Nephron progenitor cell (in vitro differentiated cells): ENCODE measurements at places on chromosomes 11 and 22.

- no peak for DNase-seq
These were observed 4.9 kb upstream of the SLC16A8 start for GRCh38 chr22:38088629-38089473.

- peak; percentile 11 for DNase-seq
These were observed 265.5 kb upstream of the ISX start for GRCh38 chr22:34800260-34800980.

DNA sequence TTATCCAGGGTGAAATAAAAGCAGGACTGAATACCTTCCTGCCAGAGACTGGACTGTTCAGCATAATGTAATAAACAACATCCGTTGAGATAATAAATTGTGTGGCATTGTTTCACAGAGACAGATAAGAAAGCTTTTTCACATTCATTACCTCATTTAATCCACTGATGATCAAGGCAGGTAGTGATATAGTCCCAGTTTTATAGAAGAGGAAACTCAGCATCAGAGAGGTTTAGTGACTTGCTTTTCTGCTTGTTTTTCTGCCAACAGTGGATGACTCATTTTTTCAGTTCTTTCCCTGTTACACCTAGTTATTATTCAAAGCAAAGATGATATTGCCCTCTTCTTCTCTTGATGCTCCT is 4.0 kb downstream of the MYO18B start:
- no peak for DNase-seq

- no peak for DNase-seq
These were observed 50.9 kb downstream of the APOL1 start for GRCh38 chr22:36303874-36304273.

DNA sequence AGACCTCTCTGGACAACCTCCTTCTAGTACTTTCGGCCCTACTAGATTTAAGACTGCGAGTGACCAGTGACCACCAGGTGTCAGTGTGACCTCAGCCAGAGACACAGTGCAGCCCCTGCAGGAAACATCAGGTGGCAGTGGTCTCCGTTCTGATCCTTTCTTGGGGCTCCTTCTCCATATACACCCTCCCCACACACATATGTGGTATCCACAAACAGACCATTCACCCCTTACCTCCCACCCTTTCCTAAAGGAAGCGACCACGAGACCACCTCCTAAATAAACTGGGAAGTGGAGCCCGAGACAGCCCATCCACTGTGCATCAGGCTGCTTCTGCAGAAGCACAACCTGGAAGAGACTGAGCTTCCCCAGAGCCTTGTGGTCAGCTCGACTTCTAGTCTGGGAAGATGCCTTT is 38.5 kb upstream of the CYP2D6 start:
- DNase-seq, result peak; percentile 83

DNA sequence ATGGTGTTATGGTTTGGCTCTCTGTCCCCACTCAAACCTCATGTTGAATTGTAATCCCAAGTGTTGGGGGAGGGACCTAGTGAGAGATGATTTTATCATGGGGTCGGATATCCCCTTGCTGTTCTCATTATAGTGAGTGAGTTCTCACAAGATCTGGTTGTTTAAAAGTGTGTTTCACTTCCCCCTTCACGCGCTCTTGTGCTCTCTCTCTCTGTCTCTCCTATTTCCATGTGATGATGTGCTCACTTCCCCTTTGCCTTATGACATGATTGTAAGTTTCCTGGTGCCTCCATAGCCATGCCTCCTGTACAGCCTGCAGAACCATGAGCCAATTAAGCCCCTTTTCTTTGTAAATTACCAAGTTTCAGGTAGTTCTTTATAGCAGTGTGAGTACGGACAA is 765.1 kb downstream of the KCNA4 start:
- DNase-seq, result no peak

- DNase-seq, result no peak
These were observed 37.5 kb downstream of the TPST2 start for GRCh38 chr22:26552466-26552865.

DNA sequence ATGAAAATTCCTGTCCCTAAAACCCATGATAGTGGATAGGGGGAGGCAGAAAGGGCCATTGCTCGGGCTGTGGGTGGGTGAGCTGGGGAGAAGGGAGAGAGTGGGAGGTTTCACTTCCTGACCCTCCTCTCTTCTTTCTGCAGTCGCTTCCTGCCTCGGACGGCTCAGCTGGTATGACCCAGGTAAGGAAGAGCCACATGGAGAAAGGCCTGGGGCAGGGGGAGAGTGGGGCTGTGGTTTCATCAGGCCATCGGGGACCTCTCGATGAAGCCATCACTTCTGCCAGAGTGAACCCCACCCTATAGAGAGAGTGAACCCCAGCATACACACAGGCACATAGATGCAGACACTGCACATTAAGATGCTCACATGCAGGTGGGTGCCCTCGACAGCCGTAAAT is 12.6 kb downstream of the CD5 start:
- no peak for DNase-seq

DNA sequence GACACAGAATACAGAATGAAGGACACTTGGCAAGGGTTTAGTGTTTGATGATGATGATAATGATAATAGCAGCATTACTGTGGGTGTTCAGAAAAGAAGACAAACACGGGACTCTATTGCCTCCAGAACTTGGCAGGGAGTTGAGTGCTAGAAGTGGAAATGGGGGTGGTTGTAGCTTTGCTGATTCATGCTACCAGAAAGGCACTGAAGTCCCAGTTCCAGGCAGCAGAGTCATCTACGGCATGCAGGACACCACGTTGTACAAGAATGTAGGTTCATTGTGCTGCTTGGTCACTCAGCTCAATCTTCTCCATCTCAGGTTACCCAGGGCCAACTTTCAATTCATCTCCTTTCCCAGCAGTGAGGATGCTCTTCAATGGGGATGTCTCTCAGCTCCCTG is 115.7 kb downstream of the NTM start:
- no peak for DNase-seq

DNA sequence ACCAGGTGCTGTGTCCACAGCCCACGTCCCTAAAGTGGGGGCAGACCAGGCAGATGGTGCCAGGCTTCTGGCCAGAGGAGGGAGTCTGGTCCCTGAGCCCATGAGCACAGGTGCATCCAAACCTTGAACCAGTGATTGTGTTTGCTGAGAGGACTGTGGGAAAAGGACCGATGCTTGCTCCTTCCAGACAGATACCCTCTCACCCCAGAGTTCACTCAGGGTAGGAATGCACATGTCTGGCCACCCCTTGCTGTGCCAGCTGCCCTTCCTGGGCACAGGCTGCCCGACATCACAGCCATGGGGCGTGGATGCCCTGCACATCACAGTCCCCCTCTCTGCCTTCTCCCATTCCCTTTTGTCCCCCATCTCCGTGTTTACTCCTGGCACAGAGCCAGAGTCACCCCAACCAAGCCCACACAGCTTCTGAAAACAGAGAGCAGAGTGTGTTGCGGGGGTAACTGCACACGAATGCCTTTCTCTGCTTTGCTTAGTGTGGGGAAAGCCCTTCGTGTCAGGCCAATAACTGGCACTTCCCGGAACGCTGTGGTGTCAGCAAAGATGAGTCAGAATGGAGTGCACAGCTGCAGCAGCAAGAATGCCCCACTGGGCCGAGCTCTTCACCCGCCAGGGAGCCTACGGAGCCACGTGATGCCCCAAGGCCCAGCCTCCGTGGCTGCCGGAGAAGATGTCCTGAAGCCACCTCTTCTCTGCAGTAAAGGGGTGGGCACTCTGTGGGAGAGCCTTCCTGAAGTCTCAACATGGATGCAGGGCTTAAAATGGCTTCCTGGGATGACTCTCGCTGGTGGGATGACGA is 7.6 kb downstream of the CARS1 start:
- DNase-seq, result no peak

DNA sequence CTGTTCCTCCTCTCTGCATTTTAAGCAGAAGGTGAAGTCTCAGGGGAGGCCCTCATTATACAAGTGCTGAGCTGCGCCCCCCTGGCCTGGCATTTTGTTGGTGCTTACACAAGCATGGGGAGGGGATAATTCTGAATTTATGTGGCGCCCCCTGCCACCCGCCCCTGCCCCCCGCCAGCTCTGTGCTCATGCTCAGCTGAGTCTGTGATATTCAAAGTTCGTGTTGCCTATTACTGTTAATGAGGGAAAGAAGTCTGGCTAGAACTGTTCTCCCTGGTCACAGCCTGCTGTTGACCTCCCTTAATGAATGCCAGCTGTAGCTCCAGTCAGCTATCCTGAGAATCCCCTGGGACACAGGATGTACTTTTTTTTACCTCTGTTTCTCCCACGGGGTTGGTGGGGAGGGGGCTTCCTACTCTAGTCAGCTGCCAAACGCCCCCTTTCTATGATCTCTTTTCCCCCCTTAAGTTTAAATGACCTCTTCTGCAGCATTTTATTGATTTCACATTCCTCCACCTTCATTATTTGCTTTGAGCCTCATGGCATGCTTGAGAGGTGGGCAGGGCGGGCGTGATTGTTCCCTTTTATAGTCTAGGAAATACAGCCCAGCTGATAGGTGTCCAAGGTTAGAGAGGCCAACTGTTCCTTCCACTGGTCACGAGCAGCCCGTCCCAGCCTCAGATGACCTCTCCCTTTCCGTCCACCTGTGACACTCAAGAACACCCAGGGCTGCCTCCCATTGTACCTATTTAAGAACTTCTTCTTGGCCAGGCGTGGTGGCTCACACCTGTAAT is 12.2 kb downstream of the USP2 start:
- DNase-seq, result no peak

DNA sequence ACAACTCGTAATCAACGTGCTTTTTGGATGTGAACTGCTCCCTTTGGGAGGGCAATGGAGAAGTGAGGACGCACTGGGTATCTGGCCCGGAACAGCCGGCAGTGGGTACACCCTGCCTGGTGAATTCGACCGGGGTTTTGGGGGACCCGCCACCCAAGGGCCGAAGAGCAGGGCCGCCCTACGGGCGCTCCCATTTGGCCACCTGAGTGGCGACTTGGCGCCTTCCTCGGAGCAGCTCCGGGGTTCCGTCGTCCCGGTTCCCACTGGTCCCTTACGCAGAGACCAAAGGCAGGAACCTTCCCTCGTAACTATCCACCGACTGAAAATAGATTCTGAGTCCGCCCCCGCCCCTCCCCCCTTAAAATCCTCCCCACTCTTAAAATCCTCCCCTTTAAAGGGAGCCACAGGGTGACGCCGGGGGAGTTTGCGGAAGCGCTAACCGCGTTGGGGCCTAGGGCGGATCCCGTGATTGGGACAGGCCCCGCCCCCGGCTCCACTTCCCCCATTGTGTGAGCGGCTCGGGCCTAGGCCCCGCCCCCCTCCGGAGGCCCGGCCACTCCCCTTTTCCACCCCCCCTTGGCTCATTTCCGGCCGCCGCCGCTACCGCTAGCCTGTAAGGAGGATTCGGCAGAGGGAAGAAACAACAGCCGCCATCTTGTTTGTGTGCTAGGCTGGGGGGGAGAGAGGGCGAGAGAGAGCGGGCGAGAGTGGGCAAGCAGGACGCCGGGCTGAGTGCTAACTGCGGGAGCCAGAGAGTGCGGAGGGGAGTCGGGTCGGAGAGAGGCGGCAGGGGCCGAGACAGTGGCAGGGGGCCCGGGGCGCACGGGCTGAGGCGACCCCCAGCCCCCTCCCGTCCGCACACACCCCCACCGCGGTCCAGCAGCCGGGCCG is 1.0 kb upstream of the EP300 start:
- peak; percentile 99 for DNase-seq

DNA sequence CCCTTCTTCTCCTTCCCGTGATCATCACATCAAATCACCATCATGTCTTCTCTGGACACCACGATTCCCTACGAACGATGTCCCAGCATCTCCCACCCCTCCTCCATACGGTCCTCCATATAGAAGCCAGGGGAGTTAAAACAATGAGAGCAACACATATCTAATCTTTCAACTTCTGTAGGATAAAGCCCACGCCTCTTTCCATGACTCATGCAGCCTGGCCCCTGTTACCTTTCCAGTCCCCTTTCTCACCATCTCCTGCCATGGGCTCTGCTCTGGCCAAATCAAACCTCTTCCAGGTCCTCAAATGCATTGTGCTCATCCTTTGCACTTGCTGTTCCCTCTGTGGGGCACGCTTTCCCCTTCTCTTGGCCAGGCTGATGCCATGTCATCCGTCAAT is 23.6 kb downstream of the RPS6KA4 start:
- no peak for DNase-seq

DNA sequence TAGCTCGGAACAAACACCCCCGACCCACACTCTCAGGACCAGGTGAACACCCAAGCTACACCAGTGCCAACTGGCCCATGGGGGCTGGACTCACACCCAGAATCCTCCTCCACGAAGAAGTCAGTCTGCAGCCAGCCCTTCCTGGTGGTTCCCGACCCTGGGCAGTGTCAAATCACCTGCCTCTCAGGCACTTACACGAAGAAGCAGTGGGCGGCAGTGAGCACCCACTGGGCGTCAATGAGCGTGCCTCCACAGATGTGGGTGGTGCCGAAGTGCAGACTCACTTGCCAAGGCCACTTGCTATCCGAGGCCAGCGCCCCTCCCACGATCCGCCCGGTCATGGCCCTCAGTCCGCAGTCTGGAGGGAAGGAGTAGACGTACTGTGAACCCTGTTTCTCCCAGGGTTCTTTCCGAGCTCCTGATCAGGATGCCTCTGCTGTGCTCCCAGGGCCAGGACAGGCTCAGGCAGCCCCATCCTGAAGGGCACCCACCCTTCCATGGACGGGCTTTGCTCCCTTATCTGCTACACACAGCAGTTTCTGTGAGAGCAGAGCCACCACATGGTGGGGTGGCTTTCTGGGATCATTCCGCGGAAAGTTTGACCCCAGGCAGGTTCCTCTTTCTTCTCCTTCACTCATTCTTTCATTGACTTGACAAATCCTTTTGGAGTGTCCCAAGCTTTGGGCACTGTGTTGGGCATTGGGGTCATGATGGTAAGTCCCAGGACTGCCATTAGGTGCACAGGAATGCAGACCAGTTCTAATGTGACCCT is 19.4 kb downstream of the TMPRSS13 start:
- DNase-seq, result no peak

- DNase-seq, result no peak
These were observed 17.9 kb upstream of the ZC3H12C start for GRCh38 chr11:110075105-110075846.

DNA sequence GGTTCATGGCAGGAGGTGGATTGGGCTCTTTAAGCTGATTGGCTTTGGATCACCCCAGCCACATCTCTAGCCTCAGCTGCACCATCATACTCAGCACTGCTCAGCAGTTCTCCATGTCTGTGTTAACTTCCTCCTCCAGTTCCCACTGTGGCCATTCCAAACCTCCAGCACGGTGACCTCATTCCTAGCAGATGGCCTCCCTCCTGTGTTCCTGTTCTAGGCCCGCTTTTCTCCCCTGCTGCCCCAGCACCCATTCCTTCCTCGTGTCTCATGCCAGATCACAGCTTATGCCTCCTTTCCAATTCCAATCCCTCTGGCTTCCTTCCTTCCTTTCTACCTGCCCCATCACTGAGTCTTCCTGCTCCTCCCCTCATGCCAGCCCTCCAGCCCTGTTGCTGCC is 96.1 kb downstream of the MICAL2 start:
- DNase-seq, result no peak
